ENCODE measurements at places on chromosomes 16 and 17.
A peak's percentile ranks its signal among the peaks of the same experiment; 100 is the strongest.

DNA sequence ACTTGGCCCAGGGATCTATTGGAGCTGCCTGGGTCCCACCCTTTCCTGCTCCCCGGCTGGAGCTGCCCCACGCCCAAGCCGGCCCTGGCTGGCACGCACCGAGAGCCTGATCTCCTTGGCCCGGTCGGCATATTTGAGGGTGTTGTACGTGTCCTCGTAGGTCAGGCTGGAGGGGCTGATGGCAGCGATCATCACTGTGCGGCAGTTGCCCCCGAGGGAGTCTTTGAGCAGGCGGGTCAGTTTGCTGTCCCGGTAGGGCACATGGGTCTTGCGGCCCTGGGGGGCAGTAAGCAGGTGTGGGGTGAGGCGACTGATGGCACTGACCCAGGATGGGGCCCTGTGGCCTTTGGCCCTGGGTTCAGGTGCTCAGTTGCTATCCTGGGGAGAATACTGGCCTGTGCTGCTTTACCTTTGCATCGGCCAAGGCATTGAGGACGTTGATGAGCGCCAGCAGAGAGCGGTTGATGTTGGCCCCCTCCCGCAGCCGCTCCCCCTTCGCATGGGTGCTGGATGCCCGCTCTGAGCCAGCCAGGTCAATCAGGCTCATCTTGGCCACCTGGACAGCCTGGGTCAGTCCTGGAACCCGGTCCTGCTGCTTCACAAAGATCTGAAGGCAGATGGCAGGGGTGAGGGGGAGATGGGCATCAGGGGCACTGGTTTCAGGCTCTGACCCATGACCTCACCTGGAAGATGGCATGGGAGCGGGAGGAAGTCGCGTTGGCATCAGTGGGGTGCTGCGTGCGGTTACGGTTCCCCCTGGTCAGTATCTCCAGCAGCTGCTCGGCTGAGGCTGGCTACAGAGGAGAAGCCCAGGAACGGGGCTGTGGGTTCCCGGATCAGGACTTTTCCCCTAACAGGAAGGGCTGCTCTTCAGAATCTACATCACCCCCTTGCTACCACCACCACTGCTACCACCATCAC lies 13.5 kb downstream of the KIF18B start:
- DNase-seq: no peak

DNA sequence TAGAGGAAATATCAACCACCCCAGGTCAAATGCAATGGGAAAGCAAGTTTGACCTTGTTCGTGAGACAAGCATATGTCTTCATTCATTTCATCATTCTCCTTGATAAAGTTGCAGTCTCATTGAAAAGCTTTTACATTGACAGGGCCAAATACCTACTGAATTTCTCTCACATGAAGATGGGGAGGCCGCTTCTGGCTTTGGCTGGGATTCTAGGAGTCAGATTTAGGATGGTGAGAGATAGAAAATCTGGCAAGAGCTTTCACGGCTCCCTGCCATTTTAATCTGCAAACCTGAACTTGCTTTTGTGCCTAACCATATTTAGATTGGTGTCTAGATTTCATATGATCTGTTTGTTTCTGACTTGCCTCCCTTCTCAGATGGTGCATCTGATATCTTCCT lies 88.0 kb downstream of the TMEM100 start:
- DNase-seq: no peak

- DNase-seq: peak; percentile 9
These were observed 37.5 kb downstream of the ERCC4 start for GRCh38 chr16:13957197-13958078.

DNA sequence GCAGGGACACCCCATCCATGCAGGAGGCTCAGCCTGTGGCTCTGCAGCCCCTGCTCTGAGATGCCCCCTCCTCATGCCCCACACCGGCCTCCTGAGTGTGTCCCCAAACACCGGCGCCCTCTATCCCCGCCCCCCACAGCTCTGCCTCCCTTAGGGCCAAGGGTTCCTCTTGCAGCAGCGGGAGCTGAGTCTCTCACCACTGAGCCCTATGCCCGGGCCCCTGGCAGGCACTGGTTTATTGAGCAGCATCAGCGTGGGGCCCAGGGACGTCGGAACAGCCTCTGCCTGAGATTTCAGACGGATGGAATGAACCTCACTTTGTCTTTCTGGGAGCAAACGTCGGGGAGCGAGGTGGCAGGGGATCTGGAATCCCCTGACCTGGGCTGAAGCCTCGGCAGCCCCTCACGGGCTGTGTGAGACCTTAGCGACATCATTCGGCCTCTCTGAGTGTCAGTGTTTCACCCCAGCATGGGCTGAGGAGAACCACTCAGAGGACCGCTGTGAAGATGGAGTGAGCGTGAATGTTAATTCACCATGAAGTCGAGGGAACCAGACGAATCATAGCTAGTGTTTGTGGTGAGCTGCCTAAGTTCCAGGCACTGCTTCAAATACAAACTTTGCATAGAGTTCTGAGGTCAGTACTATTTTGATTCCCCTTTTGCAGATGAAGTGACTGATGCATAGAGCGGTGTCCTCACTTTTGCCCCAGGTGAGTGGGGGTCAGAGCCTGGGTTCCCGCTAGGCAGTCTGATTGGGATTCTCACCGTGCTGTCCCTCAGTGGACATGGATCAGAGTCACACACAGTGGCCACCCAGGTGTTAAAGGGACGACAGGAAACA lies 5.3 kb upstream of the C16orf74 start:
- no peak for DNase-seq

- no peak for DNase-seq
These were observed 44.5 kb downstream of the ARHGAP17 start for GRCh38 chr16:24970708-24971107.

- no peak for DNase-seq
These were observed 14.4 kb downstream of the CTRL start for GRCh38 chr16:67917140-67917851.

- DNase-seq: no peak
These were observed 49.6 kb downstream of the ABR start for GRCh38 chr17:1130191-1130590.

GRCh38 chr17:77540975-77541374 lies 400.2 kb downstream of the SEC14L1 start:
- no peak for DNase-seq

DNA sequence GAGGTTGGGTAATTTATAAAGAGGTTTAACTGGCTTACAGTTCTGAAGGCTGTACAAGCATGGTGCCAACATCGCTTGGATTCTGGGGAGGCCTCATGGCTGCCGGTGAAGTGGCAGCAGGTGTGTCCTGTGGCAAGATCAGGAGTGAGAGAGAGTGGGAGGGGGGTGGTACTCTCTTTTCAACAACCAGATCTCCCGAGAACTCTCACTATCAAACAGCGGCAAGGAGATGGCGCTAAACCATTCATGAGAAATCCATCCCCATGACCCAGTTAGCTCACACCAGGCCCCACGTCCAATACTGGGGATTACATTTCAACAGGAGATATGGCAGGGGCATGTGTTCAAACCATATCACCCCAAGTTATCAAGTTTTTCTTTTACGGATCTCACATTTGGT lies 44.0 kb upstream of the CBX4 start:
- DNase-seq: no peak

GRCh38 chr17:21169496-21169895 lies 42.7 kb downstream of the DHRS7B start:
- DNase-seq: no peak

DNA sequence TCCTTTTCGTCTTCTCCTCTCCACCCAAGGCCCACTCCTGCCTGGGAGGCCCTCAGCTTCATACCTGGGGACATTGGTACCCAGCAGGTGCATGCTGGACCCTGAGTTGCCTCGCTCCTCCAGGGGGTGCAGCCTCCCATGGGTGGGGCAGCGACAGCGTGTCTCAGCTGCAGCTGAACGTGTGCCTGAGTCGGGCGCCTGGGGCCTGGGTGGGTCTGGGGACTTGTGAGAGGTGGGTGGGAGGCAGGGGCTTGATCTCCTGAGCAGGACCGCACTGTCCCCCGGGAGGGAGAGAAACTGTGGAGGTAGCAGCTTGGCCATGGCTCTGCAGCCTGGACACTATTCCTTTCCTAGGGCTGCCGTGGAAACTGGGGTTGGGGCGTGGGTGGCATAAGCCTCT lies 24.8 kb upstream of the ENGASE start:
- no peak for DNase-seq

DNA sequence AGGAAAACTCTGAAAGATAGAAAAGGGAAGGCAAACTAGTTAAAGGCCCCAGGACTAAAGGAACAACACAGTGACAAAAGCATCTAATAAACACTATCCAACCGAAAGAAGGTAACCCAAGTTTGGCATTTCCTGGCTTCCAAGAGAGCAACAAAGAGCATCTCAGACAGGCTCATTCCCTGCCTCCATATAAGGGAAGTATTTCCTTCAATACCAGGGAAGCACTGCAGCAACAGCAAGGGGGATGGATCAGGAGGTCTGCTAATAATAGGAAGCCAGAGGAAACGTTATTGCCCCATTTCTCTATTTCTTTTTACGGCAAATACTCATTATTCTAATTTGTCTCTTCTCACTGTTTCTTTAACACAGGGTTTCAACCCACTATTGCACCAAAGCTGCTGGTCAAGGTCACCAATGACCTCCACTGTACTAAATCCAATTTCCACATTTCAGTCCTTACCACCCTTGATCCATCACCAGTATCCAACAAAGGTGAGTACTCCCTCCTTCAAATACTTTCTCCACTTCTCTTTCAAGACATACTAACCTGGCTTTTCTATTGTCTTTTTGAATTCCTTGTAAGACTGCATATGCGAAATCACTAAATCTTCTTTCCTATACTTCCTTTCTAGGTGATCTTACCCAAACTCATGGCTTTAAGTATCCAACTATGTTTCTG lies 86.1 kb downstream of the KANSL1 start:
- no peak for DNase-seq

- no peak for DNase-seq
These were observed 120.9 kb upstream of the SMURF2 start for GRCh38 chr17:64783031-64783461.

DNA sequence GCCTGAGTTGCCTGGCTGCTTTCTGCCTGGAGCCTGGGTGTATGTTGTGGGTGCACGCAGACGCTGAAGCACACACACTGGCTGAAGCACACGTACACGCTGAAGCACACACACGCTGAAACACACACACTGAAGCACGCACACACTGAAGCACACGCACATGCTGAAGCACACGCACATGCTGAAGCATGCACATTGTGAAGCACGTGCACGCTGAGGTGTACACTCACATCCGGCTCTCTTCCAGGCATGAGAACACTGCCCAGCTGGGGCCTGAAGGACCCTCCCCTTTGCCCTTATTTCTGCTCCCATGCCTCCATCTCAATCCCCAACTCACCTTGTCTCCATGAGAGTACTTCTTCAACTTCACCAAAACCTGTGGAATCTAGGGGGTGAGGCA lies 16.5 kb downstream of the CSF3 start:
- no peak for DNase-seq

DNA sequence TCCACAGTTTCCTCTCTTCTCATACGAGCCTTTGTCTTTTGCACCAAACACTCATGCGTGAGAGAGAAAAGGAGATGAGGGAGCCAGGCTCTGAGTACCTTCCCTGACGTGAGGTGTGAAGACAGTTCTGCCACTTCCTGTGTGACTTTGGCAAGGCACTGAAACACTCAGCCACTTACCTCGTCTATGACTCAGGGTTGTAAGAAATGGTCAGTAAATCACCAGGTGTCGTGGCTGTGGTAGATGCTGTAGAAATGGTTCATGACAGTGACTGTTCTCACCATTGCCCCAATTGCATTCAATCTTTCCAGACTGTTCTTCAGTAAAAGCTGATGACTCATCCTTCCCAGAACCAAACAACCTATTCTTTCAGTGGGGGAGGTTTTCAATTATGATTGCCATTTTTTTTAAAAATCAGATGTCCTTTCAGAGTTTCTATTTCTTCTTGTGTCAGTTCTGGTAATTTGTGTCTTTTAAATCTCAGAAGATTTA lies 49.2 kb upstream of the CBFA2T3 start:
- peak; percentile 60 for DNase-seq

Data from CD4-positive, alpha-beta T cell treated with Interleukin-4 for 1 hour (primary cell).